IMR-90 (cell line): ENCODE measurements at places on chromosomes 2 and 18. TPM values are rescaled to one million over a fixed set of nuclear protein-coding genes. Genes with fewer than 3 reads are reported as not detected.

- H3K4me1 ChIP-seq: peaks cover 9% of the 10 kb centered on the region
- no peaks in the 10 kb centered on the region for H3K36me3 ChIP-seq
- no peaks in the 10 kb centered on the region for H3K27me3 ChIP-seq
- peak overlapping the region; percentile 60 for H3K4me3 ChIP-seq
- H3K27ac ChIP-seq: peak overlapping the region; percentile 10; the same call in 1 of the 2 replicates
- DNase-seq: peak; percentile 42
These were observed 980 bp upstream of the PDE6D start for GRCh38 chr2:231781798-231782726.

GRCh38 chr2:132651115-132652045, 18.6 kb downstream of the LYPD1 start:
- peaks cover 13% of the 10 kb centered on the region for H3K4me1 ChIP-seq
- peak; percentile 71 for DNase-seq
- H3K27me3 ChIP-seq: no peaks in the 10 kb centered on the region
- peaks cover 4% of the 10 kb centered on the region; the same call in 1 of the 2 replicates for H3K36me3 ChIP-seq

- no peak for DNase-seq
- no peak overlapping the region for H3K27ac ChIP-seq
- H3K27me3 ChIP-seq: no peaks in the 10 kb centered on the region
- no peak overlapping the region for H3K4me3 ChIP-seq
These were observed 188.7 kb downstream of the STK39 start for GRCh38 chr2:168058675-168059074.

DNA sequence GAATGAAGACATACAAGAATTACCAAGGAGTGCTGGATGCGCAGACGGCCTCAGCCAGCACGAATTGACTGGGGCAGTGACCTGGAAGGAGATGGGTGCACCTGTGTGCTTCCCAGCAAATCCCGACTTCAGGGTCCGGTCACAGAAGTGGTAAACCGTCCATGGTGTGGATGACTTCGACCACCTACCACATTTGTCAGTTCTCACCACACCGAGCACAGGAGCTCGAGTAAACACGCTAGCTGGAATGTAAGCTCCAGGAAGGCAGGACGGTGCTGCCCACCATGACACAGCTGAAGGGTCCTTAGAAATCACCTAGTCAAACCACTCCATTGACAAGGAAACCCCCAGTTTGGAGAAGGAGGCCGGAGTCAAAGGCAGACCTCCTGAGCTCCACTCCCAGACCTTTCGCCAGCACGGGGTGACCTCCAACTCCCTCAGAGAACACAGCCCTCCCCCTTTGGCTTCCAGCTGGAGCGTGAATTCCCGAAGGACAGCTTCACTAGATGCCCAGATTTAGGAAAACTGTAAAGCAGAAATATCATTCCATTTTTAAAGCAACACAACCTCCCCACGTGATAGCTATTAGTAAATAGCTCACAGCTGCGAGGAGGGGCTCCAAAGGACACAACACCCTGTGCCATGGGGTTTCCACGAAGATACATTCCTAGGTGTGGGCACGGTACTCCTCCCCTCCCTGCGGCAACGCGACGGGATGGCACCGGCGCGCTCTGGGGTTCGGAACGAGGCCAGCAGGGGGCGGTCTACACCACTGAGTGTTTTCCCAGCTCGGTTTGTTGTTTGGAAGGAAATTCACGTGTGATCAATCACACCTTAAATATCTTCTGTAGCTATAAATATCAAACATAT, 34.1 kb upstream of the GNAL start:
- no peaks in the 10 kb centered on the region for H3K4me1 ChIP-seq
- no peak overlapping the region for H3K4me3 ChIP-seq
- DNase-seq: peak; percentile 4
- H3K36me3 ChIP-seq: no peaks in the 10 kb centered on the region
- H3K27me3 ChIP-seq: peaks cover 44% of the 10 kb centered on the region
- H3K27ac ChIP-seq: no peak overlapping the region

- H3K4me1 ChIP-seq: peaks cover 9% of the 10 kb centered on the region
- DNase-seq: peak; percentile 21
- H3K27ac ChIP-seq: no peak overlapping the region
These were observed 119.7 kb upstream of the KLF7 start for GRCh38 chr2:207285473-207285815.

GRCh38 chr2:160574468-160575140, 81.0 kb upstream of the RBMS1 start:
- no peak overlapping the region for H3K4me3 ChIP-seq
- no peaks in the 10 kb centered on the region for H3K27me3 ChIP-seq
- peaks cover 4% of the 10 kb centered on the region for H3K4me1 ChIP-seq
- DNase-seq: peak; percentile 87
- H3K36me3 ChIP-seq: no peaks in the 10 kb centered on the region

GRCh38 chr2:88086401-88086800, 18.8 kb downstream of the SMYD1 start:
- DNase-seq: no peak
- H3K36me3 ChIP-seq: no peaks in the 10 kb centered on the region
- H3K4me3 ChIP-seq: no peak overlapping the region
- no peaks in the 10 kb centered on the region for H3K4me1 ChIP-seq
- no peak overlapping the region for H3K27ac ChIP-seq

Gene UBE2E3
- 89.7 and 114 TPM in 2 replicates for polyA plus RNA-seq

Gene TMEM200C
- 2.5 and 3.5 TPM in 2 replicates for polyA plus RNA-seq
